ENCODE measurements at places on chromosomes 1 and 21.

GRCh38 chr1:225748529-225748928 lies 29.1 kb upstream of the SRP9 start:
- no peak for DNase-seq

DNA sequence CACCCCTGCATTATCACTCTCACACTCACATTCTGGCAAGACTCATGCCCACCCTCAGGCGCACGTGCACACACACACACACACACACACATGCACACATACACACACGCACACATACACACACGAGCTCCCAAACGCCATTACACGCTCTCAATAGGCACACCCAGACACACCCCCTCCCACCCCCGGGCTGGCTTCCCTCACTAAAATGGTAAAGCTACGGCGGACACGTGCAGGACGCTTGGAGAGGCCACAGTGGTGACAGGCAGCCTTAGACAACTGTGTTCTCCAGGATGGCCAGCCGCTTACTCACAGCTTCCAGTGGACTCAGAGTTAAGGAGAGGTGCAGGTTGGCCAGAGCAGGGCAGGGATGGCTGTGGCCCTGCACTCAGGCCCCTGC lies 10.1 kb downstream of the MATN1 start:
- no peak for DNase-seq

- no peak for DNase-seq
Observed at GRCh38 chr1:243827206-243827605, 22.8 kb downstream of the AKT3 start.

- DNase-seq = no peak
Observed at GRCh38 chr1:77281491-77282186, at the start of gene AK5. TSS of gene AK5 (plus strand) at chr1:77282019. CDS start at chr1:77282314, 295 bp downstream.

- no peak for DNase-seq
Observed at GRCh38 chr1:112923234-112923958, 32.6 kb downstream of the SLC16A1 start.

GRCh38 chr1:38923607-38924006 lies 18.0 kb downstream of the RHBDL2 start:
- no peak for DNase-seq

Data from effector memory CD8-positive, alpha-beta T cell (primary cell).